Activated CD4-positive, alpha-beta T cell treated with anti-CD3 and anti-CD28 coated beads, Interleukin-2, amount 50 U/mL, for 4 hours (primary cell): ENCODE measurements at places on chromosomes 4 and X.

DNA sequence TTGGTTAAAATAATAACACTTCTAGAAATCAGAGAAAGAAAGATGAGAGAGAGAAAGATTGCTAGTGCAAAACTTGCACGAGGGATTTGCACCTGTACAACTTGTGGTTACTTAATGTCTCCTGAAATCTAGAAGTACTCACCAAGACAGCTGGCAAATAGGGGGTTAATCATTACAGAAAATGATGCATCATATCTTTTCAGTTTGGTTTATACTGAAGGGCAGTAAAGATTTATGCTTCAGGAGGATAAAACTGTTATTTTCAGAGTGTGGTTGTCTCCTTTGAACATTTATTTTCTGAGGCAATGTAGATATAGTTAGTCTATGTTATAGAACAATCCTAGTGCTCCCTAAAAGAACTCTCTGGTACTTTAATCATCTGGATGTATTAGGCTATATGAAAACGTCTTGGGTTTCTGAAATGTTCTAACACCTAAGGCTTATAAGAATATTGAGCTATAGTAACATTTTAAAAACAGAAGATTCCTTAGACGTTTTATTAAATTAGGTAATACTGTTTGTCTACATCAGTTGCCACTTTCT, 13.3 kb downstream of the ATOH1 start:
- no peak for DNase-seq

DNA sequence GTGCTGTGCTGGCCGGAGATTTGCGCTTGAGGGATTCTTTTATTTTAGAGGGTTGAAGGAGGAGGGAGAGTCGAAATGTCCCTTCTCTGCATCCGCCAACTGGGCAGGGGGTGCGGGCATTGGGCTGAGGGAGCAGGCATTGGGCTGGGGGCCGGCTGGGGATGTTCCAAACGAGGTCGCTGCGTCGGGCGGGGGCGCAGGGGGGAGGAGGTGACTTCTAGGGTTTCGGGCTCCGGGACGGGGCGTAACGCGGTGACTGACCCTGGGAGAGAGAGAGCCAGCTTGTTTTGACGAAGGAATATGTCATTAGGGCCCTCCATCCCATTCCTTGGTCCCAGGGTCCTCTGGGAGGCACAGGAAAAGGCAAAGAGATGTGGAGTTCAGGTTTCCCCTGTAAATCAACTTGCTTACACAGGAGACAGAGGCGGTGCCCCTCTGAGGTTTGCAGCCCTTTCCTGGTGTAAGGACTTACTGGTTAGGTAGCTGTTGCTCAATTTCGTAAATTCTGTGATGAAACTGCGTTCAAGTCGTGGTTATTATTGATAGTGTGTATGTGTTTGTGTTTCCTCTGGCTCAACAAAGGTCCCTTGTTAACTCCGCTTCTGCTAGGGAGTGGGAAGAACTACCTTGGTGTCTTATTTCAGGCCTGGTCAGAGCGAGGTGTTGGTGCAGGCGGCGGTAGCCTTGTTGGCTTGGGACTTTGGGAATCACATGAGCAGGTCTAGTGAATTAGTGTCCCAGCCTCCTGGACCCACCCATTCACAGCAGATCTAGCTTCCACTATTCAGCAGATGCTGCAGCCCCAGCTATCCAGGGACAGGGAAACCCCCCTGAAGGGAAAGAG, 716 bp downstream of the FHIP1A start:
- no peak for DNase-seq

DNA sequence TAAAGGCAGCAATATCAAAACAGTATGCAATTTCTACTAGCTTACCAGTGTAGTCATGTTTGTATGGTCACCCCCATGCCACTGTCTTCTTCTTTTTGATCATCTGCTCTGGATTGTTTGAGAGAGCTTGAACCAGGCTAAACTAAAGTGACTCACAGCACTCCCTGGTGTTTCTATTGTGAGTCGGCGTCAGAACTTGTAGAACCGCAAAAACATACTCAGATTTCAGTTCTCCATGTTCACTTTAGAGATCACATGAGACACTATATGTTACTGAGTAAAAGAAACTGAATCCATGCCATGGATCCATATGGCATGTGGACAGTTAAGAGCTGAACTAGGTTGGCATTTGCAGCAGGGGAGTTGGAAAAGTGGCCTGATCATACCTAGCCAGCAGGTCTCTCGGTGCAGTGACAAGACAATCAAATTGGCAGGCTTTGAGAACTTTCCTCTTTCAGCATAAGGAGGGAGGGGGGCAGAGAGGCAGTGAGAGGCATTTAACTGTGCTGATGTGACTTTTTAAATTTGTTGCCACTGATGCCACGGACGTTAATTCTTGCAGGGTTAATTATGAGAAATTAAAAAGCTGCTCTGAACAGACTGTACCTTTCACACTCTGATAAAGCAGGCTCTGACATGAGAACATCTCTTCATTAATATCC, 88.4 kb downstream of the AFF2 start:
- no peak for DNase-seq

DNA sequence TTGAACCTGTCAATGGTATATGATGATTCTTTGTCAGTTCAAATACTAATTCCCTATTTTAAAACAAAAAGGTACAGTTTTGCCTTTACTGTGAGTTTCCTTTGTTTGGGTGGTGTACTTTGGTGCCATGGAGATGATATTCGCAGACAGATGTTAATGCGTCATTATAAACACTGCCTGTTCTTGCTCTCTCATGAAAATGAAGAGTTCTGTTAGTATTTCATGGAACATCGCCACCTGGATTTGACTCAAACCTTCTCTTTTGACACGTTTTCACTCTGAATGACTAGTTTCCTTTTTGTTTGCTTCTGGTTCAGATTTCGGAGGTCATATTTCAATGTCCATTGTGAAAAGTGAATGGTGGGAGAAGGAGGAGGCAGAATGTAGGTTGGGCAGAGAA, 6.9 kb upstream of the CTSO start:
- no peak for DNase-seq

GRCh38 chrX:29947225-29947624, 268.1 kb upstream of the MAGEB2 start:
- DNase-seq: no peak

GRCh38 chrX:21905313-21905712, 35.2 kb upstream of the SMS start:
- DNase-seq: no peak

DNA sequence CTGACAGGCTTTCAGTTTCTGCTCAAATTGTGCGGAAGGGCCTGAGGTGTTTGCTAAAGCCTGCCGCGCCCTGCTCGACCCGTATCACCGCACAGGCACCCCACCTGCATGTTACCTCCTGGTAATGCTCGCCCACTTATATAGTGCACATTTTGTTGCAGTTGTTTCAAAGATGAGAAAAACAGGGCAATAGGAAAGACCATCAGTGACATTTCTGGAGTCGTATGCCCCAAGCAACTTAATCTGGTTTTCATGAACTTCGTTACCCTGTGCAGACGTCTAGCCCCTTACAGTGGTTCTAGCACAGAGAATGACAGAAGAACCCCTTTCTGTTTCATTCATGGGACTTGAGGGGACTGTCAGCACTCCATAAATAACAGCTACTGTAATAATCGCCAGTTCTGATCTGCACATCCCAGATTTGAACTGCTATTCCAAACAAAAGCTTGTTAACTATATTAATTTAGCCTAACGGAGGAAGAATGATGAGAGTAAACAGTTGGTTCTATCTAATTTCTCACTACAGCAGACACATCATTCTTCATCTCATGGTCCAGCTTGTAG, 940 bp upstream of the DCTD start:
- no peak for DNase-seq

- no peak for DNase-seq
These were observed 56.1 kb downstream of the FAM114A1 start for GRCh38 chr4:38923746-38924145.

DNA sequence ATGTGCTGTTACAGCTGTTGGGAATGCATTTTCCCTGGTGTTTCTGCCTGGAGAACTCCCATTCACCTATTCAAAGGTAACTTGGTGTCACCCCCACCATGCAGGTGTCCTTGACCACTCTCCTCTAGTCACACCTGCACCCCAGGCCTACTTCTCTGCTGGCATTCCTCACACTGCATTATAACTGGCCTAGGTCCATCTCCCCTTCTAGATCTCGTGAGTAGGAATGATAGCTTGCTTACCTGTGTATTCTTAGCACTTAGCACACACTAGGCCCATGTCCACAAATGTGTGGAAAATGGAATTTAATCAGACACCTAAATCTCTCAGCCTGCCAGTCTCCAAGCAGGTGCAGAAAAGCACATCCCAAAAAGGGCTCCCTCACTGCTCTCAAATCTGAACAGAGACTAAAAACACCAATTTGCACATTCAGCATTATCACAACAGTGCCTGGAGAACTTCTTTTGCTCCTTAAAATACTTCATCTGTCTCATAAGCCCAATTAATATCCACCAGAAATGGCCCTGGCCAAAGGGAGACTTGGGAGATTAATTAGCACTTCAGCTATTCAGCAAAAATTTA, 18.3 kb downstream of the SCD5 start:
- DNase-seq: no peak

GRCh38 chrX:34893741-34894140, 48.9 kb upstream of the FAM47B start:
- no peak for DNase-seq

DNA sequence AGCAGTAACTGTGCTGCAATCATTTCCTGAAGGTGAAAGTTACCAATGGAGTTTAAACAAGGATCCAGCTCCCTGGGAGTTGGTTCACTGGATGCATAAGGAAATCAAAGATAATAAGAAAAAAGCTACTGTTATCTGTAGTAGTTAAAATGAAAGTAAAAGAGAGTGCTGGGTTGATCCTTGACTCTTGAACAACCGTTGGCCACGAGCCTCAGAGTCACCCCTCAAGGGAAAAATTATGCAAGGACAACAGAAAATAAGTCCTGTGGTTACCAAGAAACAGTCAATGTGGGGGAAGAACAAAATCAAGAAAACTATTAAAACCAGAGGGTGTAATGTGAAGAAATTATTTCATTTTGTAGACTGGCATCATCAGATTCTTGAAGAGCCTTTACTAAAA, 49.7 kb upstream of the DDIT4L start:
- no peak for DNase-seq

DNA sequence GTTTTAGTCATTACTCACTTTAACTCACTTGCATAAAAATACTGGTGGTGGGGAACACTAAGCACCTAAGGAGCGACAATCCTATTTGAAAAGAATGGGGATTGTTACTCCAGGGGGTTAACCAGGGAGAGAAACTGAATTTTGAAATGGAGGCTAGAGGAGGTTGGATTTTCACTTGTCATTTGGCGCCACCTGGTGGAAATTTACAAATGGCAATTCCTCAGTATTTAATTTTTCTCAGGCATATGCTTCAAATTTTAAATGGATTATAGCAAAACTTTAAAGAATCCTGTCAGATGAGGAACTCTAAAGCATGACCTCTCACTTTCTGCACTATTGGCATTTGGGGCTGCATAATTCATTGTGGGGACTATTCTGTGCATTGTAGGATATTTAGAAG, 2.7 kb upstream of the GEMIN8 start:
- DNase-seq: peak; percentile 40

DNA sequence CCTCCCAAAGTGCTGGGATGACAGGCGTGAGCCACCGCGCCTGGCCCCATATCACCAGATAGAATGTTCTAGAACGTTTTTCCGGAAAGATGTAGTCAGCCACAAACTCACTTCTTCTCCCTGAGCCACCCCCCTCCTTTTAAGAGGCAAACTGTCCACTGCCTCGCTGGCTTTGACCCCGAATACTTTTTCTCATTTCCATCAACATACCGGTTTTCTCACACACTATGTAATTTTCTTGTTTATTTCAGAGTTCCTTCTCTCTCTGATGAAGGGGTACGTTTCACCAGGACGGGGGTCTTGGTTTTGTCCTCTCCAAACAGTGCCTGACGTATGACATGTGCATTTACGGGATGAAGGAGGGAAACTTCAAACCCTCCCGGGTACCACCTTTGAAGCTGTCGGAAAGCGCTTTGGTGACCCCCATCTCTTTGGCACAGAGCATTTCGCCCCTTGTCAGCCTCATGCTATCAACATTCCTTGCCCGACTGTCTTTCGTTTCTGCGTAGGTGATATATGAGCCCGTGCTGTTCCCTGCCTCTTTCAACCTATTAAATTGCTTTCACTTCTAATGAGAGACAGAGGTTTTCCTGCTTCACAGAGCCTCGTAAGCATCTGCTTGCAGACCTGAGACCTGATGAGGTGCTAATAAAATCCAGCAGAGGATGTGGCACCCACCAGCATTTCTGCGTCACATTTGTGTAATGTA, 73.8 kb downstream of the CRLF2 start:
- DNase-seq: no peak

DNA sequence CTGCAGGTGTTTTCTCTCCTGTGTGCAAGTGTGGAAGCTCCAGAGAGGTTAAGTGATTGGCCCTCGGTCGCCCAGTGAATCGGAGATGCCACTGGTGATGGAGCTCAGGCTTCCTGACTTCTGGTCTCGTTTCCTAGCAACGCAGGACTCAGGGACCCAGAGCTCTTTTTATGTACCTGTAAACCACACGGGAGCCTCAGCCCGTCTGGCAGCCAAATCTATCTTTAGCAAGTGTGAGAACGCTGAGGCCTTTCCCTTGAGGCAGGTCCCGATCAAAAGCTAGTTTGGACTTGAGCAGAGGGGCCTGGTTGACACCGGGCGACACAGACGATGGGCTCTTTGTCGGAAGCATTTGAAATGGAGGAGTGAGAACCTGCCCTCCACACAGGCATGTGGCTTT, 116.8 kb downstream of the SORCS2 start:
- no peak for DNase-seq

GRCh38 chrX:154967603-154968002, 54.9 kb downstream of the F8 start:
- DNase-seq: no peak

GRCh38 chr4:173490256-173490655, 39.8 kb downstream of the HAND2 start:
- no peak for DNase-seq

DNA sequence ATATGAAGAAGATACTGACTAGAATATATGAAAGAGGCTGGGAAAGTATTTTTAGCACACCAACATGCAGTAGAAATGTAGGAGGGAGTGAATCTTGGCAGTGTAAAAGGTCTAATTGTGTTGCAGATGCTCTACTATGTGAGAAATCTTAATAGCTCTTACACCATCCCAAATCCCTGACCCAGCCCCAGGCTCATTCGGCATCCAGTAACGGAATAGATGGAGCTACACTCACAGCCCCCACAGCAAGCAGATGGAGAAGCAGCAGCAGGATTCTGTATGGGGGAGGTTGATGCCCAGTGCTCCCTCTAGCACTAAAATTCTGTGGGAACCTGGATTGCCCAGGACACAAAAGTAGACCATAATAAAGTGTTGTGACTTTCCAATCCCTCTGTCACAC, 153.2 kb upstream of the PRDX4 start:
- no peak for DNase-seq

- DNase-seq: no peak
These were observed 9.1 kb downstream of the ELF2 start for GRCh38 chr4:139167774-139168444.

DNA sequence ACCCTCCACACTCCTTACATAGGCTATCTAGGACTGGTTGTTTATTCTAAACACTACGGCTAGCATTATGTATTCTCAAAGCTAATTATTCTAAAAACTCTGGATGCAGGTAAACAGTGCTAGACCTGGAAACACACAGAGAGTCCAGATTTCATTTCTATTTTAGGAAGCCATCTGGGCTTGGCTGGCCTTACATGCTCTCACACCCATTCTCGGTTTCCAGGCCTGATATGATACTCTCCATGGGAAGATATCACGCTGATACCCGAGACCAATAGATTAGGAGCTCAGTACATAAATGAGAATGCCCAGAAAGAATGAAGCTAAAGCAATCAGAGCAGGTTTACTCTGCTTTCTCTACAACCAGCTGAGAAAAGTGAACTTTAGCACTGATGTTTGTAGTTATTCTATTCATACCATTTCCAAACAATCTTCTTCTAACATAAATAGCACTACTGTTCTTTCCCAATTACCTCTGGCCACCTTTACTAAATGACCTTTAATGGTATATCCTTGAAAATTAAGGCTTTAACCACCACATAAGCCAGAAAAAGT, 973.3 kb downstream of the PCDH18 start:
- DNase-seq: no peak
